Islet precursor cell (in vitro differentiated cells): ENCODE measurements at places on chromosomes 5 and 9.

- no peak for DNase-seq
These were observed 190.5 kb downstream of the PIK3R1 start for GRCh38 chr5:68405784-68406743.

GRCh38 chr5:1780614-1780930 is 19.1 kb downstream of the MRPL36 start:
- DNase-seq: no peak

DNA sequence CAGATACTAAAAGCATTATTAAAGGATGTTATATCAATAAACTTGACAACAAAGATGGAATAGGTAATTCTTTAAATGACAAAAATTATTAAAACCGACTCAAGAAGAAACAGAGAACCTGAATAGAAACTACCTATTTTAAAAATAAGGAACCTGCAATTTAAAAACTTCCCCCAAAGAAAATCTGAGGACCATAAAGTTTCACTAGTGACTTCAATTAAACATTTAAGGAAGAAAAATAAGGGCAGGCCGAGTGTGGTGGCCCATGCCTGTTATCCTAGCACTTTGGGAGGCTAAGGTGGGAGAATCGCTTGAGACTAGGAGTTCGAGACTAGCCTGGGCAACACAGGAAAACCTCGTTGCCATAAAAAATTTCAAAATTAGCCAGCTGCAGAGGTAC is 99.6 kb downstream of the FANCC start:
- DNase-seq: no peak

- DNase-seq: peak; percentile 62
These were observed 159.4 kb downstream of the MYO10 start for GRCh38 chr5:16776611-16777251.
